ENCODE measurements at places on chromosomes 3 and 15. TPM values are rescaled to one million over a fixed set of nuclear protein-coding genes. Genes with fewer than 3 reads are reported as not detected.

The SCN11A gene
- total RNA-seq = under 0.01 TPM

The ASB14 gene
- not detected for total RNA-seq

The HESX1 gene
- 0.99 TPM for total RNA-seq

The NUP210 gene
- total RNA-seq = 0.33 TPM

The SLC51B gene
- total RNA-seq = 0.51 TPM

The KLHDC8B gene
- 40.5 TPM for total RNA-seq

The LRRC31 gene
- total RNA-seq = not detected

The CAND2 gene
- total RNA-seq = 12.1 TPM

The FILIP1L gene
- 71.4 TPM for total RNA-seq

The CDHR4 gene
- not detected for total RNA-seq

The SYNM gene
- total RNA-seq = 8.6 TPM

The DYNC1LI1 gene
- total RNA-seq = 30.0 TPM

The FANCD2OS gene
- total RNA-seq = not detected

The ZNF660 gene
- 3.3 TPM for total RNA-seq

The PPP2R3A gene
- 10.5 TPM for total RNA-seq

The EFL1 gene
- total RNA-seq = 21.8 TPM

The GCNT3 gene
- total RNA-seq = 0.26 TPM

The RBMS3 gene
- total RNA-seq = 58.6 TPM

The CHRNA5 gene
- under 0.01 TPM for total RNA-seq

The ATP8B4 gene
- total RNA-seq = 19.5 TPM

The SOX2 gene
- not detected for total RNA-seq

The APBA2 gene
- total RNA-seq = 18.2 TPM

The BNC1 gene
- total RNA-seq = 7.7 TPM
